ENCODE measurements at places on chromosomes 4 and X. TPM values are rescaled to one million over a fixed set of nuclear protein-coding genes. Genes with fewer than 3 reads are reported as not detected.

GRCh38 chrX:75303795-75304194 lies 29.9 kb downstream of the UPRT start:
- no peaks in the 10 kb centered on the region for H3K4me1 ChIP-seq
- DNase-seq, result no peak
- peaks cover 4% of the 10 kb centered on the region for H3K36me3 ChIP-seq
- no peak overlapping the region for H3K4me3 ChIP-seq
- no peaks in the 10 kb centered on the region for H3K27me3 ChIP-seq
- H3K27ac ChIP-seq, result no peak overlapping the region

DNA sequence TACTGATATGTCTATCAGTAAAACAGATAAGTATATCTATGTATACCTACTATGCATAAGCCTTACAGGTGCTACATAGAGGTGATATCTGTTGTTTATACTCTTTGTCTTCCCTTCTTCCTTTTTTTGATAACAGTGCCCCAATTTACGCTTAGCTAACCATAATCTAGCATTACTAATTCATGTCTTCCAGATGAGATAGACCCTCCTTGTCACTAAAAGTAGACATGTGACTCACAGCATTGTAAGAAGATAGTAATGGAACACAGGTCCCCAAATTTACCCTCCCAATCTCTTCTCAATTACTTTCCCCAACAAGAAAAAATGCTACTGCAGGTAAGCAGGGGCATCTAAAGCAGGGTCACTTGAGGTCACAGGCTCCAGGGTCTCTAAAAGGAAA lies 7.9 kb upstream of the NFKB1 start:
- no peak overlapping the region for H3K4me3 ChIP-seq
- DNase-seq, result no peak
- H3K36me3 ChIP-seq, result no peaks in the 10 kb centered on the region

- no peak for DNase-seq
- H3K27ac ChIP-seq, result no peak overlapping the region
- H3K36me3 ChIP-seq, result no peaks in the 10 kb centered on the region
- H3K27me3 ChIP-seq, result no peaks in the 10 kb centered on the region
- H3K4me1 ChIP-seq, result no peaks in the 10 kb centered on the region
- no peak overlapping the region for H3K4me3 ChIP-seq
Observed at GRCh38 chrX:46954716-46955115, 42.5 kb downstream of the JADE3 start.

DNA sequence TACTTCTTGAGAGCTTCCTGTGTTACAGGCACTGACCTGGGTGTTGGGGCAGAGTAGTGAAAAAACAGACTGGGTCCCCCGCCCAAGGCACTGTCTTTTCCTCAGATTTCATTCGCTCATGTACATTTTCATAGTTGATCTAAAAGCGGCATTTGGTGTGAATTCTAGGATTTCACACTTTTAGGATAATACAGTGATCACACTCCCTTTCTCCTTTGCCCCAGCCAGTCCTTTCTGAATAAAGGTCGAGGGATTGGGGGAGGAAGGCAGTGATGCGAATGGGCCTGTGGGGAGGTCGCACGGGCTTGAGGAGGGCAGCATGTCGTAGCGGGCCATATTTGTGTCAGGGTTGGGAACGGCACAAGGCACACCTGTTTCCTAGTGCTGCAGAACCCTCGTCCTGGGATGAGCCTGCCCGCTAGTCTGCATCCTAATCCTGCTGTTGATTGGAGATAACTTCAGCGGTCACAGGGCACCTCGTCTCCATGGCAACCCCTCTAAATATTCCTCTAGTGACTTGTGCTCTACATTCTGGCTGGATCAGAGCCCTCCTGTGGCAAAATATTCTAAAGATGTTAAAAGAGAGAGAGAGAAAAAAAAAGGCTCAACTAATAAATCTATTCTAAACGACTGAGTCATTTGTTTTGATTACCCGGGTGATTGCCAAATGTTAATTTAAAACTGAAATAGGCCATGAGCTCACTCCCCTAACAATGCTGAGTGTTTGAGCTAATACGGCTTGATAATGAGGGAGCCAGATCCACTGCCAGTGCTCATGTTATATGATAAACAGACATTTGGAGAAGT lies 21.8 kb downstream of the FHL1 start:
- DNase-seq, result no peak
- H3K4me1 ChIP-seq, result peaks cover 3% of the 10 kb centered on the region
- no peaks in the 10 kb centered on the region for H3K27me3 ChIP-seq

- no peak for DNase-seq
- no peaks in the 10 kb centered on the region for H3K36me3 ChIP-seq
- H3K27me3 ChIP-seq, result no peaks in the 10 kb centered on the region
- H3K4me3 ChIP-seq, result peak overlapping the region; percentile 17
Observed at GRCh38 chrX:413322-414201, 26.9 kb upstream of the PPP2R3B start.

- no peak for DNase-seq
- no peaks in the 10 kb centered on the region for H3K27me3 ChIP-seq
- no peaks in the 10 kb centered on the region for H3K36me3 ChIP-seq
Observed at GRCh38 chr4:64079316-64079715, 329.9 kb downstream of the TECRL start.

- H3K27me3 ChIP-seq, result no peaks in the 10 kb centered on the region
- H3K4me1 ChIP-seq, result no peaks in the 10 kb centered on the region
- H3K27ac ChIP-seq, result no peak overlapping the region
- H3K36me3 ChIP-seq, result no peaks in the 10 kb centered on the region
Observed at GRCh38 chr4:14221176-14221575, 593.7 kb upstream of the BOD1L1 start.

DNA sequence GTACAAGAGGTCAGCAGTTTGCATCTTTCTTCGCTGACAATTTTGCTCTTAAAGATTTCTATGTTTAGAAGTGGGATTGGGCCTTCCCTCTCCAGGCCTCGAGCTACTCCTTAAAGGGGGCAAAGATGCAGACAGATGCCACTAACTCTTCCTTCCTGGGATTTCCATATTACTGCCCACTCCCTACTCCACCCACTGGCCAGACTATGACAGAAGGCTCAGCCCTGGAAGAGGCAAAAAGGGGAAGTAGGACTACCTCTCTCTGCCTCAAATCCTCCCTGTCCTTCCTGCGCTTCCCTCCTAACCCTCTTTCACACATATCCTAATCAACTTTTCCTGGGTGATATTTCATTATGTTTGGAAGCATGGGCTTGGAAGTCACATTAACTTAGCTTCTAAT lies 58.3 kb downstream of the EVC2 start:
- no peak for DNase-seq
- H3K27me3 ChIP-seq, result no peaks in the 10 kb centered on the region
- H3K36me3 ChIP-seq, result peaks cover 7% of the 10 kb centered on the region
- H3K27ac ChIP-seq, result no peak overlapping the region
- H3K4me3 ChIP-seq, result no peak overlapping the region

DNA sequence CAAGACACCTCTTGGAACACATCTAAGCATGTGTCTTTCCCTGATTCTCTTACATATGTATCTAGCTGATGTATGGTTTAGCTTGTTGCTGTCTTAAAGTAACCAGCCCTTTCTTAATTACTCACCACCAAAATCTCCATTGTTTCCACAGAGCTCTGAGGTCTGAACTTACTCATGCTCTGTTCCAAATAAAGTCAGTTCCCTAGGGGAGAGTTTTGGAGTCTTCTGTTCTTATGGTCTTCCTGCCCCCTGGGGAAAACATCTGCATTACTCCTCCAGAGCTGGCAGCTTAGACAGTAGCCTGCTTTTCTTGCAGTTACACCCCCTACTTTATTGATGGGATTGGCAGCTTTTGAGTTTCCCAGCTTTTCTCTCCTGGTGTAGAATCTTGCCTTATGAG lies 125.8 kb downstream of the EDA start:
- H3K4me1 ChIP-seq, result no peaks in the 10 kb centered on the region
- no peak overlapping the region for H3K27ac ChIP-seq
- H3K36me3 ChIP-seq, result no peaks in the 10 kb centered on the region
- H3K27me3 ChIP-seq, result no peaks in the 10 kb centered on the region
- no peak for DNase-seq
- H3K4me3 ChIP-seq, result no peak overlapping the region

- no peak within 1 kb of the TSS for H3K27ac ChIP-seq
- H3K4me3 ChIP-seq, result peak within 1 kb of the TSS; percentile 54
- H3K4me1 ChIP-seq, result peaks cover 9% of the 10 kb centered on the region
Observed at GRCh38 chr4:6200011-6200921, at the start of gene JAKMIP1. TSS of gene JAKMIP1 (minus strand) at chr4:6200549. CDS start at chr4:6112850, 87,699 bp downstream.

DNA sequence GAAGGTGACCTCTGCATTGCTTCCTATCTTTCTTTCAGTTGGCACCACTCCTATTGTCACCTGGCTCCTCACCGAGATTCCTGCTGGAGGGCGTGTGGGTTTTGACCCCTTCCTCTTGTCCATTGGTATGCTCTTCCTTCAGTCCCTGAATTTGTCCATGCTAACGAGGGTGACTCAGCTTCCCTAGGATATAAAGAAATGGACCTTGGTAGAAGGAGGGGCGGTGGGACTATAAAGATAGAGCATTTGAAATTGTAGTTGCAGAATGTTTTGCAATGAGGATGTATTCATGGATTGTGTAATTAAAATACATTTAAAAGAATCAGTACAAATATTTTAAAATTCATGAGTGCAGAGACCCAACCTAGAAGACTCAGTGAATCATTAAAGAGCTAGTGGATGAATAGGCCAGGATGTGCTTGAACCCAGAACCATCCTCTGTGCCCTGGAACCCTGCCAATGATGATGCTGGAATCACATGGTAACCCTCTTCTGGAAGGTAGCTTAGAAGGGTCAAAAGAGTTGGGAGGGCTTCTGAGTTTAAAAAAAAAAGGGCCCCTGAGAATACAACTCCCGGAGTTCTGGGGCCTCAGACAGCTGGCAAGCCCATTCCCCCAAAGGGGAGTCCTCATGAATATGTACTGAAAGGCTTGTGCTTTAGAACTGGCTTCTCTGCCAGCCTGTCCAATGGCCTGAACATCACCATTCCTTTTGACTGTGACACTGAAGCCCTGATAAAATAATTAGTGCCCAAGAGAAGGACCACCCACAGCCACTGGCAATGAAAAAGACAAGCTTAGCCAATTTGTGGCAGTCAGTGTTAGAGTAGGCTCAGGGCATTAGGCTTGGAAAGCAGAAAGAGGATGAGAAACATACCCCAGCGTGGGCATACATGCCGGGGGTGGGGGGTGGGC lies 8.0 kb downstream of the XPNPEP2 start:
- H3K4me3 ChIP-seq, result no peak overlapping the region
- H3K27ac ChIP-seq, result no peak overlapping the region
- no peaks in the 10 kb centered on the region for H3K36me3 ChIP-seq
- no peaks in the 10 kb centered on the region for H3K27me3 ChIP-seq
- no peak for DNase-seq

- no peaks in the 10 kb centered on the region for H3K27me3 ChIP-seq
- no peak for DNase-seq
- H3K4me3 ChIP-seq, result no peak overlapping the region
- H3K27ac ChIP-seq, result no peak overlapping the region
- no peaks in the 10 kb centered on the region for H3K36me3 ChIP-seq
Observed at GRCh38 chr4:127685292-127685691, 44.9 kb upstream of the SLC25A31 start.

- H3K27ac ChIP-seq, result no peak overlapping the region
- no peak for DNase-seq
Observed at GRCh38 chrX:78665342-78665741, 6.2 kb upstream of the RTL3 start.

Gene UGT2B7
- total RNA-seq, result 0.96 TPM

Gene FOXR2
- total RNA-seq, result not detected

DNA sequence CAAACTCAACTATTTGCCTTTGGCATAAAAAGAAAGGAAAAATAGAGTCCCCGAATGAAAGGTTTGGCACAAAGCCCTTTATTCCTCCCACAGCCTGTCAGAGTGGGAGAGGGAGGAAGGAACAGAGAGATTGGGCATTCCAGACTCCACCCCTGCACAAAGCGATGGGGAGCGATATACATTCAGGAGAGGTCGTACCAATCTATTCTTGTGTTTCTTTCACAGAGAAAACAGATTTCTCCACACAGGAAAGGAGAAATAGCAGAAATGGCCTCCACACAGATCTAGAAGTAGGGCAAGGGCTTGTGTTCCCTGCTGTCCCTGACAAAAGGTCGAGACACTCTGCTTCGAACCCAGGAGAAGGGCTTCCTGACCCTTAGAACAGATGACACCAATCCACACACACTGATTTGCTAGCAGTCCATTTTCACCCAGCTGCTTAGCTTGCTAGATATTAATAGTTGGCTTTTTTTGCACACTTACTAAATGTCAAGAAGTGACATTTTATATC lies 197.4 kb downstream of the MAML3 start:
- no peak for DNase-seq
- H3K27ac ChIP-seq, result peak overlapping the region; percentile 43
- H3K4me1 ChIP-seq, result peaks cover 5% of the 10 kb centered on the region

DNA sequence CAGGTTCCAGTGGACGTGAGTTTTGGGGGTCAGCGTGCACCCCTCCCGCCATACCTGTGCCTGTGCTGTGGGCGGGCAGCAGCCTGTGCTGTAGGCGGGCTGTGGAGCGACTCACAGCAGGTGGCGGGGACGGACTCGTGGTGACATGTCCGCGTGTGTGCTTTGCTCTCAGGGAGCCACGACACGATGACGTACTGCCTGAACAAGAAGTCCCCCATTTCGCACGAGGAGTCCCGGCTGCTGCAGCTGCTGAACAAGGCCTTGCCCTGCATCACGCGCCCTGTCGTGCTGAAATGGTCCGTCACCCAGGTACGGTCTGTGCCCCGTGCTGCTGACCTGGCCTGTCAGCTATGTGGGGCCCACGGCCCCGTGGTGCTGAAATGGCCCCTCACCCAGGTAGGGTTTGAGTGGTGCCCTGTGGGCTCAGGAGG lies 7.4 kb downstream of the PLCXD1 start:
- no peak overlapping the region for H3K4me3 ChIP-seq
- no peaks in the 10 kb centered on the region for H3K4me1 ChIP-seq
- peaks cover 66% of the 10 kb centered on the region for H3K36me3 ChIP-seq
- no peak overlapping the region for H3K27ac ChIP-seq

DNA sequence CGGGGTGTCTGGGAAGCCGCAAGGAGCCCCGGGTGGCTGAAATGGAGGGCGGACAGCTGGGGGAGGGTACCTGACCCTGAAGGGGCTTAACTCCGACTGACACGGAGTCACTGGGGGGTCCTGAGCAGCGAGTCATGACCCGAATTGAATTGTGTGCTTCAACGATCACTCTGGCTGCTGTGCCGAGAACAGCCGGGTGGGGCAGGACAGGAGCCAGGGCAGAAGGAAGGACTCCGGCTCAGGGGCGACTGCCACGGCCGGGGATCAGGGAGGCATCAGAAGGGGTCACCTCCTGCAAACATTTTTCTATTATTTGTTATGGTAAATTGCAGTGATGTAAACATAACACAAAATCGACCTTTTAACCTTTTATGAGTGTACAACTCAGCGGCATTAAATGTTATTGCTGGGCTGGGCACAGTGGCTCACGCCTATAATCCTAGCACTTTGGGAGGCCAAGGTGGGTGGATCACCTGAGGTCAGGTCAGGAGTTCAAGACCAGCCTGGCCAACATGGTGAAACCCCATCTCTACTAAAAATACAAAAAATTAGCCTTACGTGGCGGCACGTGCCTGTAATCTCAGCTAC lies 21.6 kb downstream of the ZFYVE28 start:
- H3K36me3 ChIP-seq, result no peaks in the 10 kb centered on the region
- H3K4me3 ChIP-seq, result no peak overlapping the region
- H3K27ac ChIP-seq, result no peak overlapping the region
- peaks cover 5% of the 10 kb centered on the region for H3K4me1 ChIP-seq

- H3K4me1 ChIP-seq, result no peaks in the 10 kb centered on the region
- no peaks in the 10 kb centered on the region for H3K36me3 ChIP-seq
- H3K27ac ChIP-seq, result no peak overlapping the region
- H3K27me3 ChIP-seq, result no peaks in the 10 kb centered on the region
- no peak for DNase-seq
- H3K4me3 ChIP-seq, result no peak overlapping the region
Observed at GRCh38 chrX:66756717-66757116, 117.8 kb upstream of the EDA2R start.

GRCh38 chrX:44931441-44931973 lies 58.5 kb downstream of the KDM6A start:
- H3K4me1 ChIP-seq, result peaks cover 2% of the 10 kb centered on the region
- H3K27me3 ChIP-seq, result no peaks in the 10 kb centered on the region
- H3K27ac ChIP-seq, result no peak overlapping the region
- no peak for DNase-seq

Measured in upper lobe of right lung (tissue), 1 donor.